ENCODE measurements at places on chromosomes 4 and X.

GRCh38 chr4:80540785-80541469 lies 205.4 kb downstream of the CFAP299 start:
- DNase-seq: no peak

DNA sequence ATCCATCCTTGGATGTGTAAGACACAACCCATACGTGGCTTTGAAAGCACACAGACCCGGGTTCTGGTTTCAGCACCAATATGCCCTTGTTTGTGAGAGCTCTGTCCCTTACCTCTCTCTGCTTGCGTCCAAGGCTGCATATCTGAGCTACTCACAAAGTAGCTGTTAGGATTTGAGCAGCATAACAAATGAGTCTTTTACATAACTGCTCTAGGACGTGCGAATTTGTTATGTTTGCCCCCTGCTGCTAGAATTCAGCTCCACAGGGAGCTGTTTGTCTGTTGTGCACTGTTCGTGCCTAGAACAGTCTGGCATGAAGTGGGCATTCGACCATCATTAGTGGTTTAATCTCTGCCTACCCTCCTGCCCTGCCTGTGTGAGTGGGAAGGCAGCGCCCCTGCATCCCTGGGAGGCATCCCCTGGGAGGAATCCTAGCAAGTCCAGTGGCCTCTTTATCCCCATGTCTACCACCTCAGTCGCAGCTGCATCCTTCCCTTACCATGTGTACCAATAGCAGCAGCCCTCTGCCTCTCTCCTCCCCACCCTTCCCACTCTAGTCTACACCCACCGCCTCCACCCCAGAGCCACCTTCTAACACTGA lies 42.1 kb downstream of the SLC2A9 start:
- DNase-seq: no peak

DNA sequence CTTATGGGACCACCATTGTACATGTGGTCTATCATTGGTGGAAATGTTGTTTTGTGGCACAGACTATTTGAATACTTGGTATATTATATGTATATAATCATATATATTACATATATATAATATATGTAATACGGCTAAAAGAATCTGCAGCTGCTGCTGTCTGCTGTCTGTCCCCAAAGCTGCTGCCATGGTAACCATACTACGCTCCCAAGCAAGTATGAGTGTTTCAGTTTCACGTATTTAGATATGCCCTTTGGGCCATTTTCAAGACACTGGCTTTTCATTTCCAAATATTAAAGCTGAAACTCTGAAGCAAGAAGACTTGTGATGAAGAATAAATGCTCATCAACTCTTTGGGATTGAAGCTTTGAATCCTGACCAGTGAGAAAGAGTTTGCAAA lies 42.0 kb upstream of the ARSJ start:
- no peak for DNase-seq

DNA sequence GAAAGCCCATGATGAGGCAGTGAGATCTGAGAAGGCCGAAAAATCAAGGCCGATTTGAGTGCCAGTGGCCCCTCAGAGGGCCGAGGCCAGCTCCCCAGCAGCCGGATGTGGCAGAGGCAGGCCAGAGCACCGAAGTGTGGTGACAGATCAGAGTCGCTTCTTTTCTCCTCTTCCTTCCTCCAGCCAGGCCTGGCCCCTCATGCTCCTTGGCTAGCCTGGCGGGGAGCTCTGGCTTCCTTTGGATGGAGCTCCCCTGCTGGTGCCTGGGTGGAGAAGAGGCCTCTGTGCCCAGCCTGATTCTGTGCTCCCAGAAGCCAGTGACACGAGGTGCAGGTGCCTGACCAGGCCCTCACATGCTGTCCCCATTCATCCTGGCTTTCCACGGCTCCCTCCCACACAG lies 127.2 kb upstream of the PABPC4L start:
- no peak for DNase-seq

DNA sequence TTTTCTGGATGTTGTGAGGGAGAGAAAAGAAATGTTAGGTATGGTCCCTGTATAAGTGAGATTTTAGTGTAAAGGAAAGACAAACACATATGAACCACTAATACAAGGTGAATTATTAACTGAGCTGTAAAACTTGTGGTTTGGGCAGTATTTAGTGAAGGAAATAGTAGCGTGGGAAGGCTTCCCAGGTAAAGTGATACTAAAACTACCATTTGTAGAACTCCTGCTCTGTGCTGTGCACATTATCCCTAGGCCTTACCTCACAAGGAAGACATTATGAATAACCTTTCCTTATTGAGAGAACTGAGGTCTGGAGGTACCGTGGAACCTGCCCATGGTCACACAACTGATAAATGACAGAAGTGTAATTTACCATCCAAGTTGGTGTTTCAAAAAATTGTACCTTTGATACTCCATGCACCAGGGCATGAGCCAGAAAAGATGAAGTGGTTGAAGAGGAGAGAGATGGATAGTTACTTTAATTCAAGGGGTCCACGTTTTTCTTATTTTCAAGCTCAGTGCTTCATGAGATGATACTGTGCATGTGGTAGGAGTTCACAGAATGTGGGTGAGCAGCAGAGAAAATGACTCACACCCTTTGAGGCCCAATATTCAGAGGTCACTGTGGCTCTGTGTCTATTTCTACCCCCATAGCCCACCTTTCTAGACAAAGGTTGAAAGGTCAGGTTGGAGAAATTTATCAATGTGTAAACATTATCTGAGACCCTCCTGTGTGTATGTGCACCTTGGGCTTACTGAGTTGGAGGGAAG lies 2.6 kb upstream of the VSIG4 start:
- no peak for DNase-seq

- no peak for DNase-seq
These were observed 33.7 kb upstream of the MSANTD1 start for GRCh38 chr4:3215256-3215655.

GRCh38 chr4:143344041-143344440 lies 7.4 kb downstream of the GAB1 start:
- no peak for DNase-seq

DNA sequence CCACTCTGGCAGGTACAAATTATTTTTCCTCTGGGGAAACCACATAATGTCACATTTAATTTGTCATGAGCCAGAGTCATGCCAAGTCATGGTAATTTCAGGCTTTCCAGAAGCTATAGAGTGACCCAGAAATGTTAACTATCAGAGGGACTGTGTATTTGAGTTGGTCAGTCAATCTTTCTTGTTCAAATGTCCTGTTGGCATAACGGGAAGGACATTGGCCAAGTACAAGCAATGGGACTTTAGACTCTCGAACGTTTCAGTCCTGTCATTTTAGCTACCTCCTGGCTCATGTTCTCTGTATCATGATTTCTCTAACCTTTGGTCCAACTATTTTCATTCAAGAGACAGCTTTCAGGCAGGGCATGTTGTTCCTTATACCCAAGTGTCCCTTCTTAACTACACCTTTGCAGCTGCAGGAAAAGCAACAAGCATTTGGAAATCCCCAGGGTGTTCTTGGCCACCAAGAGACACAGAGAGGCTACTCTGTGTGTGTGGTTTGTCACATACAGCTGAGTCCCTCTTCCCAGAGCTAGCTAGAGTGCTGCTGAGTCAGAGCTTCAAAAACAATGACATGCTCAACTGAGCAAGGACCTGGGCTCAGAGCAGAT lies 142.6 kb downstream of the EGF start:
- no peak for DNase-seq

DNA sequence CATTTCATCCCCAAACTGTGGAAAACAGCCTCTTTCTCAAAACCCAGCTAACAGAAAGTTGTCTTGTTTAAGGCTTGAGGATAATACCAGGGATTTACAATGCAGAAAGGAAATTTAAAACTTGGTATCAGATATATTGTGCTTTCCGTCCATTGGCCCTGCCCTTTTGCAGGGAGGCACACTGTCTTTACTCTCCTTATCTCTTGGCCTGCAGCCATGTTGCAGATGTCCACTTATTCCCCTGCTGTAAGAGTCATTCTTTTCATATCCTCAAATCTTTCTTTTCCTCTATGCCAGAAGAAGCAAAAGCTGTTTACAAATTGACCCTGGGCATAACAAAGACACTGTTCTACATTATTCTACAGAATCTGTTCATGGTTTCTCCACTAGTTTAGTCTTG lies 75.6 kb upstream of the DYNLT3 start:
- no peak for DNase-seq

GRCh38 chr4:176875446-176875930 lies 82.8 kb upstream of the VEGFC start:
- no peak for DNase-seq

GRCh38 chr4:11663114-11663513 lies 234.4 kb upstream of the HS3ST1 start:
- DNase-seq: no peak

GRCh38 chr4:153931804-153932203 lies 142.9 kb upstream of the SFRP2 start:
- DNase-seq: no peak

DNA sequence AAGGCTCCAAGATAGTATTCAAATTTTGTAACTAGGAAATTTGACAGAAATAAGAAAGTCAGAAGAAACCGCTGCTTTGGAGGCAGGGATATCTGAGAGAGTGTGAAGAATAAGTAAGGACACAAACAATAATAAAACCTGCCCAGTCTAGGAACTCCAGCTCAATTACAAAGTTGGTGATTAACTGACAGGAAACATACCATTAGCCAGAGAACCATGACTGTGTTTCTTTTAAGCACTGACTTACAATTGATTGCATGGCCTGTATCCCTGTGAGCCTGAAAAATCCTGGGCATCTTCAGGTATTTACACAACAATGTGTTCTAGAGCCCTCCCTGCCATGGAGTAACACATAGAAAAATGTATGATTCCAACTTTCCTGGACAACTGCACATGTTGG lies 127.4 kb downstream of the GRIA3 start:
- DNase-seq: no peak

DNA sequence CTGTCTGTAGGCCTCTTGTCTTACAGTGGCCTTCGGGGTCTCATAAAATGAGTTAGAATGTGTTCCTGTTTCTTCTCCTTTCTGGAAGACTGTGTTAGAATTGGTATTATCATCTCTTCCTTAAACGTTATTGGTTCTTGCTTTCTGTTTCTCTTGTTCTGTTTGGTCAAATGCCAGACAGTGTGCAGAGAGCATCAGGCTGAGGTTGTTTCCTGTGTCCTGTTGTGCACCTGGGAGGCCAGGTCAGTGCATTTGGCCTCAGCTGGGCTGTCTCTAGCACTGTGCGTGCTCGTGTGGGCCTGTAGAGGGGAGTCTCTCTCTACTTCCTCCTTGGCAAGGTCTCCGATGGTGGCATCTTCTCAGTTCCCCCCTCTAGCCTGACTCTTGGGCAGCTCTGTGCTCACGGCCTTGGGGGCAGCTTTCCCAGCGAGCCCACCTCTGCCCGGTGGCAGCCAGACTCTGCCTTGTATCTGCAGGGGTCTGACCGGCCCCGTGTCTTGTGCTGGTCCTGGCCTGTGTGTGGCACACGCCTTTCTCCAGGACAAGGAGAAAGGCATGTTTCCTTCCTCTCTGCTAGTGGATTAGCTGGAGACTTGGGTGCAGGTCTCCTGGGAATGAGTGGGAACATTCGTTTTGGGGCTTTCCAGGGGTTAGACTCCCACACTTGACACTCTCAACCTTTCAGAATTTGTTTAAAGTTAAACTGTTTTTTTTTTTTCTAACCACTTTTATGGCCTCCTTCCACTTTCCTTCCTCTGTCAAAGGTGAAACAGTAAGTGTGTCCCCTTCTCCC lies 62.3 kb downstream of the FAM193A start:
- no peak for DNase-seq

DNA sequence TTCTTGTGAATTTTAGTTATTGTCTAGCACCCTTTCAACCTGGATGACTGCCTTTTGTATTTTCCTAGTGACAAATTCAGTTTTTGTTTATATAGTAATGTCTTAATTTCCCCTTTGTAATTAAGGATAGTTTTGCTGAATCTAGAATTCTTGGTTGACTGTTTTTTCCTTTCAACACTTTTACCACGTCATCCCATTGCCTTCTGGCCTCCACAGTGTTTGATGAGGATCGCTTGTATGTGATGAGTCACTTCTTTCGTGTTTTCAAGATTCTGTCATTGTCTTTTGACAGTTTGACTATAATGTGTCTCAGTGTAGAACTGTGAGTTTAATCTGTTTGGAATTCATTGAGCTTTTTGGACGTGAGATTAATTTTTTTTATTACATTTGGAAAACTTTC lies 30.1 kb downstream of the KDM6A start:
- no peak for DNase-seq

DNA sequence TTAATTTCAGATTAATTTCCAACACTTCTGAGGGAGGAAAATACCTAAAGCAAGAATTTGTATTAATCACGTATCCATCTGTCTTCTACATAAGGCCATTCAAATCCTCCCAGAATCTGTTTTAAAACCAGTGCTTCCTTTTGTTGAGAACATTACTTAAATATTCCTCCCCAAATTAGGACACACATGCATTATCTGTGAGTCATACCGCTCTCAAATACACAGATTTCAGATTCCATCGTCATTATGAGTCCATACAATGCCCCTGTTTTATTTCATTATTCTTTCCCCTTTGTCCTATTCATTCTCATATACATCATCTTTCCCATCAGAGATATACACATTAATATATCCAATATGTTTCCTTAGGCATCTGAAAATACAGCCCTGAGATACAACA lies 57.3 kb upstream of the PRSS12 start:
- DNase-seq: no peak
